ENCODE measurements at places on chromosomes 7 and 10. TPM values are rescaled to one million over a fixed set of nuclear protein-coding genes. Genes with fewer than 3 reads are reported as not detected.
A peak's percentile ranks its signal among the peaks of the same experiment; 100 is the strongest.

GRCh38 chr10:109992485-109992884 is 15.3 kb upstream of the ADD3 start:
- no peak for DNase-seq

DNA sequence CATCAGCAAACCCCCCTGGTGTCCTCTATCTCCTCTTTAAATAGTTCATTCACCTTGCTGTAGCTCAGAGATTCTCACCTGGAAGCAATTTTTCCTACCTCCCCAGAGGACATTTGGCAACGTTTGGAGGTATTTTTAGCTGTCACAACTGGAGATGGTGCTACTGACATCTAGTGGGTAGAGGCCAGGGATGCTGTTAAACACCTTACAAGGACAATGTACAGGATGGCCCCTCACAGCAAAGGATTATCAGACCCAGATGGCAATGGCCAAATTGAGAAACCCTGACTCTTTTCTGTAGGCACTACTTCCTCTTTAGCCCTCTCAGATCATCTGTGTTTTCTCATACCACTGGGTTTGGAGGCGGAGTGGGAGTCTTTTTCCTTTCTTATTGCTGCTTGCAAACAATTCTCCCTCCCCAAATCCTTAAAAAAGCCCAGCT is 13.2 kb upstream of the TRA2A start:
- DNase-seq, result no peak

DNA sequence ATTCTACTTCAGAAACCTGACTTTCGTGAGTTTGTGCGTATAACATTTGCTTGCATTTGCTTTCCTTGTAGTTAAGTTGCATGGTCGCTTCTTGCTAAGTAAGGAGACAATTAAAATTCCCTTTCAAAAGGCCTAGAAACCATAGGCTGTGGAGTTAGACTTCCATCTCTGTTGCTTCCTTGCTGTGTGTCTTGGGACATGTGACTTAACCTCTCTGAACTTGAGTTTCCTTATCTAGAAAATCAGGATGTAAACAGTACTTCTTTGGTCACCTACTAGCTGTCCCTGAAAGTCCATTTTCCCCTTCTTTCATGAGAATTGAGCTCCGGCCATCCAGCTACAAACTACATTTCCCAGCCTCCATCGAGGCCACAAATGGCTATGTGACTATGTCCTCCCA is 89.2 kb downstream of the ITIH5 start:
- no peak for DNase-seq

GRCh38 chr7:18638594-18639452 is 143.3 kb downstream of the HDAC9 start:
- DNase-seq, result no peak

- DNase-seq, result no peak
These were observed 739.4 kb upstream of the IGFBP3 start for GRCh38 chr7:46660402-46660980.

DNA sequence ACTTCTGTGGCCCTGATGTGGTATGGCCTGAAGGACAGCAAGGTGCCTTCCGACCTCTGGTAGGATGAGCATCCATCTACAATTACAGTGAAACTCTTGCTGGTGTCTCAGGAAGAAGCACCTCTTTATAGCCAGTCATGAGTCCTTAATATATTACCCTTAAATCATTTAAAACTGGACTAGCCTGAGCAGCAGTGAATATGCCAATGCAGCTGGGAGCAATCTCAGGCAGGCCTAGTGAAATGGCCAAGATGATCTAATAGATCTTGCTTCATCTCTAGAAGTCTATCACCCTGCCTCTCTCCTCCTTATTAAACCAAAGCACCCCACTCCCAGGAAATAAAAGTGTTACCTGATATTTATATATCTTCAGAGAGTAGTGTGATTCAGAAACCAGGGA is 66.7 kb upstream of the SORCS3 start:
- no peak for DNase-seq

DNA sequence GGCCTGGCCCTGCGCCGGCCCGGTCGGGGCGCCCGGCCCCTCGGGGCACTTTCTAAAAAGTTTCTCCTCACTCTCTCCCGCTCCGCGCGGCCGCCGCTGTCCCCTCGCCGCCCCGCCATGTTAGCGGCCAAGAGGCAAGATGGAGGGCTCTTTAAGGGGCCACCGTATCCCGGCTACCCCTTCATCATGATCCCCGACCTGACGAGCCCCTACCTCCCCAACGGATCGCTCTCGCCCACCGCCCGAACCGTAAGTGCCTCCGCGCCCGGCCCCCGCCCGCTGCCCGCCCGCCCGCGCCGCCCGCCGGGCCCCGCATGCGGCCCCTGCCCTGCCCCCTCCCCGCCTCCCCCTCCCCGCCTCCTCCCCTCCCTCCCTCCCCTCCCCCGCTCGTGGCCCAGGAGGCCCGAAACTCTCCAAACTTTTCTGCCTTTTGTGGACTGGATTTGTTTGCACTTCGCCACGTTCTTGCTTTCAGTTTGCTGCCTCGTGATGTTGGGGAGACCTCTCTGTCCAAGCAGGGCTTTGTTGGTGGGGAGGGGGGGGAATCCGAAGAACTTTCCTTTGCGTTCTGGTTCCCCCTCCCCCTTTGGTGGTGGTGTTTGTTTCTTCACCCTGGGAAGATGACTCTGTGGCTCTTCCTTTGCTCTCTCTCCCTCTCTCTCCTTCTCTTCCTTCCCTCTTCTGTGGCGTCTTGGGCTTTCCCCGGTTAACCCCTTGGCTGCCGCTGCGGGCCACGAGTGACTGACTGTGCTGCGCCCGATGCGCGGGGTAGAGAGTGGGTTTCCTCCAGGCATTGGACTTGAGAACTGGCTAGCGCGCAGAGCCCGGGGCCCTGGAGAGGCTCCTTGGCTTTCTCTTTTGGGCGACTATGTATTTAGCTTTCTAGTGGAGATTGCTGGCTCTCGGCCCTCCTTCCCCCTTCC is 1.6 kb downstream of the TCF7L2 start:
- peak; percentile 71 for DNase-seq

GRCh38 chr7:18241543-18242231 is 214.0 kb upstream of the PRPS1L1 start:
- DNase-seq, result no peak

DNA sequence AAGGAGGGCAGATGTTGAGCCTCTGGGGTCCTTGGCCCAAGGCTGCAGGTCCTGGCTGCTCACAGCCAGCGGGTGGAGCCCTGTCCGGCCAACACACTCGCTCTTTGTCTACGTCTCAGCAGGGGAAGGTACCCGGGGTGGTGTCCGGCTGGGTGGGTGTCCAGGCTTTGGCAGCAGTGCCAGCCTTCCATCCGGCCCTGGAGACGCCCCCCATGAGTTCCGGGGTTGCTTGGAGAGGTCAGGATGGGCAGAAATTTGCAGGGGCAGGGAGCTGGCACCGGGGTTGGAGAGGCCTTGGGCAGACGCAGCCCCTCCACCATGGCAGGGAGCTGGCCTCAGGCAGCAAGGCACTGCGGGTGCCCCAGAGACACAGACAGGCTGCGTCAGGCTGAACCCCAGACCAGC is 42.2 kb upstream of the ELN start:
- DNase-seq, result no peak

GRCh38 chr10:6204063-6204340 is 1.3 kb downstream of the PFKFB3 start:
- DNase-seq, result no peak

DNA sequence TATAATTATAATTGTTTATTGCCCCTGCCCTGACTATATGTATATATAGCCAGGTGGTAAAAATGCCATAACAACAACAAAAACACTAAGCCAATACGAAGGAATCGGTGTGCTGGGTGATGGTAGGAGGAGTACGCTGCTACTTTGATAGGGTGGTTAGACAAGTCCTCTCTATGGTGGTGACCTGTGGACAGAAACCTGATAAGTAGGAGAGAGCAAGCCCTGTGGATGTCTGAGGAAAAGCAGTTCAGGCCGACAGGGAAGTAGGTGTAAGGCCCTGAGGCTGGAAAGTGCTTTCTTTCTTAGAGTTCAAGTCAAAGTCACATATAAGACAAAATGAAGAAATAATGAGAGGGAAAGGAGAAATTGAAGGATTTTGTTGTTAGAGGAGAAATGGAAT is 823.8 kb upstream of the CELF2 start:
- no peak for DNase-seq

DNA sequence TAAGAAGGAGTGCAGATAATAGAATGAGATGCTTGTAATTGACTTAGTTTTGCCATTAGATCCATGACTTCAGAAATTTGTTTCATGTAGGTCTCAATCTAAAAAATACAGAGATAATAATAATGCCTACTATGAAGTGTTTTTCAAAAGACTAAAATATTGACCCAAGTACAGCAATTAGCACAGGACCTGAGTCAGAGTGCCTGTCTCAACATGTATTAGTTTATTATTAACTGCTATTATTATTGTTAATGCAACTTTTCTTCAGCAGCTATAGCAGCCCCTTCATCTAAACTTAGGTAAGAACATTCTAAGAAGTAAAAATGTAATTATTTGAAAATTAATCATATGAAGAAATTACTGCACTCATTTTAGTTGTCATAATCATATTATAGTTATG is 82.9 kb upstream of the HGF start:
- no peak for DNase-seq

- no peak for DNase-seq
These were observed 18.6 kb upstream of the ADRB1 start for GRCh38 chr10:114024876-114025610.

DNA sequence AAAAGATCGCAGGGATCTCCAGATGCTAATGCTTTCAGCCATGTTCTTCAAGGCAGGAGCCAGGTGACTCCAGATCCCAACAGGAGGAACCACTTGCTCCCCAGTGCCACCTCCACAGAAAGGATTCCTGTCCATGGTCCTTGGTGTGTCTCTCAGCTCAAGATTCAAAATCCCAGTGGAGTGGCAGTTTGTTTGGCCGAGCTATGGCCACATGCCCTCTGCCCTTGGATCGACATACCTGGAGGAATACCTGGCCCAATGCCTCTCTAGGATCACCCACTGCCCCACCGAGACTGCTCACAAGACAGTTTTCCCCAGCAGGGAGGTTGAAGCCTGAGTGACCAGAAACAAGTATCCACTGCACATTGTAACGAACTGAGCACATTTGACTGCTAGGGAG is 3.9 kb upstream of the GPRIN2 start:
- DNase-seq, result peak; percentile 41

DNA sequence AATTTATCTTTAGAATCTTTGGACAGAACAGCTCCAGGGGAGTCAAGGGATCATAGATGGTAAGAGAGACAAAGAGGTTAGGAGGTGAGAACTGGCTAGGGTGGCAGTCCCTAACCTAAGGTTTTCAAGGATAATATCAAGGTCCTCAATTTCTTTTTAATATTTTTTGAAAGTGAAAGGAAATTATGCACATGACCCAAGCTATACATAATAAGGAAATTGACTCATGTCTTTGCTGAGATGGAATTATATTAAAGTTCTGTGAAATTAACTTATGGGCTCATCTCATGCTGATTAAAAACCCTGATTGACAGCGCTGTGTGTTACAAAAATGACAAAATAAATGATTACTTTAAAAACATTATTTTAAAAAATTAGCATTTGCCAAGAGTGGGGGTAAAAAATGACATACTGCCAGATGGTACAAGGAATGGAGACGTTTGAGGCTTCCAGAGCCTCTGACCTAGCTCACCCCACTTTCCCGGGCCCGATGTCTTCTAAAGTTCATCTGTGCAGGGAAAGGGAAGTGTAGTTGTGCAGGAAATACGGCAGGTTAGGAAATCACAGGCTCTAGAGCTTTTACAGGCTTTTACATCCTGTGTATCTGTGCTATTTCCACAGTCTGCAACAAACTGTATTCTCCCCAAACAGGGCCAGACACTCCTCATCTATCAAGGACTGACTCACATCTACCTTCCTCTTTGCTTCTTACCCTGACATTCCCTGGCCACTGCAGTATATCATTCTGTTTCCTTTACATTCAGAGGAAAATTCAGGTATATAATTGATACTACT is 185.6 kb upstream of the PRSS58 start:
- no peak for DNase-seq

GRCh38 chr10:78686444-78687060 is 382.2 kb upstream of the ZMIZ1 start:
- DNase-seq, result no peak

- DNase-seq, result no peak
These were observed 82.4 kb downstream of the KLF6 start for GRCh38 chr10:3702569-3702968.

DNA sequence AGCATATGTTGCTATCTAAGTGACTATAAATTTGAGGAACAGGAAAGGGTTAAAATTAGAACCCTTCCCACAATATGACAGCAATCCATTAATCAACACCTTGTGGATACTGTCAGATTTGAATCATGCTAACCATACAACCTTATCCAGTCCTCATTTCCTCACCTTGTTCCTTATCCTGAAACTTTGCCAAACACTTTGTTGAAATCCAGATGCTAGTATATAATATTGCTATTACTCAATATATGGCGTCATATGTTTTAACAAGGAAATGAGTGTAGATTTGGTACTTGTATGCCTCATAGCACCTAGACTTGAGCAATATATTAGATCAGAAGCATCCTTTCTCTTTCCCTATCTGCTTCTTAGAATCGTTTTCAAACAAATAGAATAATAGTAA is 66.3 kb upstream of the SLC25A13 start:
- no peak for DNase-seq

- no peak for DNase-seq
These were observed 27.8 kb downstream of the CDHR3 start for GRCh38 chr7:105990727-105991453.

DNA sequence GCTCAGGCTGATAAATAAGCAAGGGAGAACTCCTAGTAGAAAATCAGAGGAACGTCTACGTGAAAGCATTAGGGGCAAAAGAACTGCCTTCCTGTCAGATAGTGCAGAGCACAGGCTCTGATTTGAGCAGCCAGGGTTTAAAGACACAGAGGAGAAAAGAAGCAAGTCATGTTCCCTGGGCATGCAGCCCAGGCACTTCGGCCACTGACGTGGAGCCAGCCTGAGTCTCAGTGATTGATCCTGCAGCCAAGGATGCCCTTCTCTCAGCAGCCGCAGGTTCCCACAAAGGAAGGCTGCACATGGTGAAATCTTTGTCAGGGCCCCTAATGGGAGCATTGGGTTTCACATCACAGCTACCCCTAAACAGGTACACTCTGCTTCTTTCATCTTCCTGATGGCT is 161.7 kb upstream of the HPS1 start:
- no peak for DNase-seq

DNA sequence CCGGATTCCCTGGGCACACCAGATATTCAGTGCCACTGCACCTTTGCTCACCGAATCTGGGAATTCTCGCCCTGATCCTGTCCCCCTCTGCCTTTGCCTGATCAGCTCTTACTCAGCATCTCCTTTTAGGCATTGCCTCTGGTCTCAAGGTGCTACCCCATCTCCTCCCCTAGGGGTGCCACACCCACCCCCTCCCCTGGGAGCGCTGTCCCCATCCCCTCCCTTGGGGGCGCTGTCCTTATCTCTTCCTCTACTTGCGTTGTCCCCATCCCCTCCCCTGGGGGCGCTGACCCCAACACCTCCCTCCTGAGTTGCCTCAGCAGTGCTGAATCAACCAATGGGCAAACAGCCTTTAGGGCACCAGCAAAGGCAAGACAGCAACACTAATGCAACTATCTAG is 686.9 kb upstream of the FOXK1 start:
- DNase-seq, result no peak

Gene RHOBTB1
- total RNA-seq, result 10.9 TPM

Gene NUTM2B
- total RNA-seq, result 0.26 TPM

Gene HECTD2
- total RNA-seq, result 23.4 TPM

Gene RAMP3
- 47.2 TPM for total RNA-seq

Gene ASAH2
- 11.3 TPM for total RNA-seq

Gene SFMBT2
- 20.3 TPM for total RNA-seq

Gene EVX1
- total RNA-seq, result 5.6 TPM

Gene ANKRD61
- total RNA-seq, result not detected

Gene TRPV5
- total RNA-seq, result not detected

Data from ureter (tissue), 1 donor.